ENCODE measurements at places on chromosomes 16 and 17.

- DNase-seq, result no peak
Observed at GRCh38 chr17:68532826-68533225, 20.6 kb downstream of the PRKAR1A start.

DNA sequence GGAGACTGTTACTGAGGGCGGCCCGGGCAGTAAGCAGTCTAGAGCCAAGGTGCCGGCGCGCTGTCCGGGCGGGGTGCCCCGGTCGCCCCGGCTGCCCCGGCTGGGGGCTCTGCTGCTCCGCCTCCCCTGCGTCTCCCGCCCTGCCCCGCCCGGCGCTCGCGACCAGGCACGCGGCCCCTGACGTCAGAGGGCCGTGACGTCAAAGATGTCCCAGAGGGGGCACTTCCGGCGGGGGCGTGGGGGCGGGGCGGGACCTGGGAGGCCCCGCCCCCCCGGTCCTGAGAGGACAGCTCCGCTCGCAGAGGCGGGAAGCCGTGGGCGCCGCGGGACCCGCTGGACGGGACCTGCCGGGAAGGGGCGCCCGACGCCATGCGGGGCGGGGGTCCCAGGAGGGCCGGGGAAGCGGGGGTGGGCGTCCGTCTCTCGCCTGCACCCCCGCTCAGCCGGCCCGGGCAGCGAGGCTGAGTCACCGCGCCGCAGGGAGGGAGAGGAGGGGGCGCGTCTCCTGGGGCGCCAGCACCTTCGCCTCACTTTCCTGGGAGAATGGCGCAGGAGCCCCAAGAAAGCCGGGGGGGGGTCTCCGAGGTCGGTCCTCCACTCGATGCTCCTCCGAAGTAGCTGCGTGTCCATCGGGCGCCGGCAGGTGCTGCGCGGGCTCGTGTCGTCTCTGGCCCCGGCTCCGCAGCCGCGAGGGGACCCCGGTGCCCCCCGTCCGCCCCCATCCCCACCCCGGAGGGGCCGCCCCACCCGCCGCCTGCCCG is 4.4 kb upstream of the HIC1 start:
- DNase-seq, result peak; percentile 78

- DNase-seq, result no peak
Observed at GRCh38 chr16:57430955-57431354, 16.2 kb downstream of the CIAPIN1 start.

GRCh38 chr16:1488619-1489018 is at the start of gene PTX4:
Gene PTX4, minus strand, starts transcription at chr16:1488944. Its CDS starts 35 bp downstream, at chr16:1488909.
- no peak for DNase-seq

DNA sequence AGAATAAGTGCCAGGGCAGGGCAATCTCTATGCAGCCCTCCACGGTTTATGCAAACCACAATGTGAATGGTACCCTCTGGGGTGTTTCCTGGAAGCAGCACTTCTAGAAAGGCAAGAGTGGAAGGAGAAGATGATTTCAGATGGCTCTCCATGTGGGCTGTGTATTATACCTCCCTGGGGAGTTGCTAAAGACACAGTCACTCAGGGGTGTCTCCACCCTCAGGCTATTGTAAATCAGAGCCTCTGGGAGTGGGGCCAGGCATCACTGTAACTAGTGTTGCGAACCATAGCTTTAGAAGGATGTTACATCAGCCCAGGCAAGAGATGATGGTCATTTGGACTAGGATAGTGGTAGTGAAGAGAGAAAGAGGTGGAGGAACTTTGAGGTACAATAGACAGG is 83.3 kb upstream of the ZKSCAN2 start:
- no peak for DNase-seq

DNA sequence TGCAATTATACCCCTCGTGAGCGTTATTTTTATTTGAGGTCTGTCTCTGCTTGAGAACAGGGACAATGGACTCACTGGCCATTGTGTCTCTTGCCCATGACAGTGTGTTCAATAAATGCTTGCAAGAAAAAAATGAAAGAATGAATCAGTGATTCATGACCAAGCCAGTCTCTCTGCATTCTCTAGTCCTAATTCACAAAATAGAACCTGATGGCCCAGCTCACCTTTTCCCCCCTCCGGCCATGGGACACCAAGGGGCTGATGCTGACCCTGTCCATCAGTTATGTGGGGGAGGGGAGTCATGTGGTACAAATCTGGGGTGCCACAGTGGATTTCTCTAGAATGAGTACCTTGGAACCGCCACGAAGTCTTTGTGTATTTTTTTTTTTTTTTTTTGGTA is 38.2 kb downstream of the CCDC42 start:
- no peak for DNase-seq

- DNase-seq, result no peak
Observed at GRCh38 chr17:71440513-71440912, 680.3 kb upstream of the SOX9 start.

DNA sequence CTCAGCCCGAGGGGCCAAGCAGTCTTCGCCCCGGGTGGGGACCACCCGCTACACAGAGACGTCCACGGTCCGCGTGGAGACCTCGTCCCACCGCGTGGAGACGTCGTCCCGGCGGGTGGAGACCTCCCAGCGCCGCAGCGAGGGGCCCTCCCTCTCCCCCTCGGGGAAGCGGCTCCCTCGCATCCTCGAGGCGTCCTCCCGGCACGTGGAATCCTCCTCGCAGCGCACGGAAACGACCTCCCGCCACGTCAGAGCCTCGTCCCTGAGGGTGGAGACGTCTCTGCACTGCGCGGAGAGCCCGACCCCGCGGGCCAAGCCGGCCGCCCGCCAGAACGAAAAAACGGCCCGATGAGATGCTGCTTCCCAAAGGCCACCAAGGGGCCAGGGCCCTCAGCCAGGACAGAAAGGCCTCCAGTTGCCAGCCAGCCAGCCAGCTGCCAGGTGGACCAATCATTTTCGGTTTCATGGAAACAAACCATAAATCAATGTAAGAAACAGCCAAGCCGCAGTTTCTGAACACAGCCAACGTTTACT is 424 bp downstream of the C17orf100 start:
- peak; percentile 28 for DNase-seq

DNA sequence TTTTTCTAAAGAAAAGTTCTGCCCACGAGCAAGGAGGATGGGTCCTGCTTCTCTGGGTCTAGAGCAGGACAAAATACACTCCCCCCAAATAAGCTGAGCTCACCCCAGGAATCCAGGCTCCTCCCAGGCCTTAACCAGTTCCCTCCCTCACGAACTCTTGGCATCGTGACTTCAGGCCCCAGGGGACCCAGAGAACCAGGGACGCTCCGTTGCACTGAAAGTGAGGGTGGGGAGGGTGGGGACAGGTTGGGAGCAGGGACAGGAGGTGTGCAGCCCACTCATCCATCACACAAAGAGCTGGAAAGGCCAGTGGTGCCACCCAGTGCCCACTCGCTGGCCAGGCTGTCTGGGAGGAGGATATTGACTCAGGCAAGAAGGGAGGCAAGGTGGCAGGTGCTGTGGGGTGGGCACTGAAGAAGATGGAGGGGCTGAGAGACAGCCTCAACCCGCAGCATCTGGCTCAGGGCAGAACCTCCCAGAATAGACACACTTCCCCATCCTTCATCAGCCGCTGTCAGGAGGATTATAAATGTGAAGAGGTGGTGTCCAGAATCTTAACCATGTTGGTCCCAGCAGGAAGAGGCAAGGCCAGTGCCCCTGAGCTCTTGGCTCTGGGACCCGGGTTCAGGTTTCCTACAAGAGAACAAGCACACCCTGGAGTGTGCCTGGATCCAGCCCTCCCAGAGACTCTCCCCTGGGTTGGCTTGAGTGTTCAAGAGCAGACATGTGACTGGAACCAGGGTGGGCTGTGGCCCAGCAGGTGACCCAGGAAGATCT is 67.9 kb upstream of the RPL38 start:
- DNase-seq, result no peak

DNA sequence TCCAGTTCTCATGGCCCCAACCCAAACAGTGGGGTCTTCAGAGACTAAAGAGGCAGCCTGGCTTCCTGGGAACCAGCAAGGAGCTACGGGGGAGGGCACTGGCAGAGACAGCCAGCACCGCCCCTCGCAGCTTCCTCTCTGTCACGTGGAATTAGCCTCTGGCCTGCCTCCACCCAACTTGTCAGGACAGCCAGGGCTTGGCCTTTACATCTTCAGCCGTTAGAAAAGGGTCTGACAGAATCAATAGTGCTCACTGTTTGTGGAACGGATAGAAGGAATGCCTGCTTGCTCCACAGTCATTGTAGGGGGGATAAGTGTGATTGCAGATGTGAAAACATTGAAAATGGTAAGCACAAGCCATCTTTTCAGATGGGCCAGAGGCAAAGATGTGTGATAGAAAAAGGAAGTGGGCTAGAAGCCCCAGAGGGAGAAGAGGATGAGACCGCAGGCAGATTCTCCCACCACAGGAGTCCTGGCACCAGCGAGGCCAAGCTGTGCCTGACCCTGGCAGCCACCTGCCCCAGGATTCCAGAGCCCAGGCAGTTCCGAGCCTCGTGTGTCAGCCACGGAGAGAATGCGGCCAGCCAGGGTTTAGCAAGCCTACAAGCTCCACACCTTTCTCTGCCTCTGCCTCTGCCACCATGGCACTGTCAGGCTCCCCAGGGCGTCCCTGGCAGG is 18.6 kb downstream of the GRIN2C start:
- DNase-seq, result no peak

GRCh38 chr17:34799751-34800150 is 161.5 kb downstream of the CCT6B start:
- DNase-seq, result no peak

DNA sequence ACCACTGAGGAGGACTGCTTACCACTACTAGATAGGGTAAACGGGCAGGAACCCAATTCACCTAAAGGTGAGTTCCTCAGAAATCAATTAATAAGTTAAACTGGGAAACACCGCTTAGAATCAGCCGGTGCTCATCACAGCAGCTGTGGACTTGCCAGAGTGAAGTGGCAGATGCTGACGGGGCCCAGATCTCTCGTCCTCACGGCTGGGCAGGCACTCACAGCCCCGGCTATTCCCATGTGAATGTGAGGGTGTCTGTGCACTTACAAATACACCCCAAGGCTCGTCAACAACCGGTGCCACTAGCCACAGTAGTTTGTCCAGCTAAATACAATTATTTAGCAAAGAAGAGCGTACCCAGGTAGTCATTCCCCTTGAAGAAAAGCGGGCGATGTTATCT is 29.7 kb downstream of the MBTPS1 start:
- no peak for DNase-seq

GRCh38 chr16:82181461-82182185 is 11.6 kb upstream of the MPHOSPH6 start:
- DNase-seq, result no peak

GRCh38 chr17:530851-531250 is 178.2 kb upstream of the RPH3AL start:
- no peak for DNase-seq

DNA sequence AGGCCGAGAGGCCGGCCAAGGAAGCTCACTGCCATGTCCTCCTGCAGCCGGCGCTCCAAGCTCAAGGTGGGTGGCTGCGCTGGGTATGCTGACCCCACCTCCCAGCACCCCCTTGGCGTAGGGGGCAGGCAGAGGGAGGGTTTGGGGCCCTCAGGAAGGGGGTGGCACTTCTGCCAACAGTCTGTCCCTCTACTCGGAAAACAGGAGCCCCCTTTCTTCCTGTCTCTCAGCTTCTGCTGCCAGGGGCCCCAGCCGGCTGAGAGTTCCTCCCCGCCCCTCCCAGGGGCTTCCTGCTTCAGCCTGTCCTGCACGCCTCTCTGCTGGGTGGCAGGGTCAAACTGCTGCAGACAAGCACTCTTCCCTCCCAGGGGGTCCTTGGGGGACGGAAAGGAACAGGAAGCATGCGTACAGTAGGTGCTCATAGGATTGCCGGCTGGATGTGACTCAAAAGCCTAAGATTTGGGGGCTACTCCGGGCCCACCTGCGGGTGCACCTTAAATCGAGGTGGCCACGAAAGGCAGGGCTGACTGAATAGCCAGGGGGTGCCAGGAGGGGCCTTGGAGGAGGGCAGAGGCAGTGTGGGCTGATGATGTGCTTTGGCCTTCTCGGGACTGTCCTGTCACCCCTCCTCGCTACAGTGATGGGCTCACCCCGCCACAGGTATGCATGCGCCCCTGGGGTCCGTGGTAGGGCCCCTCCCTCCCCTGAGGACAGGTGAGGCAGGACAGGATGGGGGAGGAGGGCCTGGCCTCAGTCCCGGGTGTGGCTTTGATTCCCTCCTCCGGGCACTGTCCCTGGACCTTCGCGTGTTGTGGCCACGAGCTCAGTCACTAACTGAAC is 4.0 kb downstream of the CBX2 start:
- DNase-seq, result no peak

DNA sequence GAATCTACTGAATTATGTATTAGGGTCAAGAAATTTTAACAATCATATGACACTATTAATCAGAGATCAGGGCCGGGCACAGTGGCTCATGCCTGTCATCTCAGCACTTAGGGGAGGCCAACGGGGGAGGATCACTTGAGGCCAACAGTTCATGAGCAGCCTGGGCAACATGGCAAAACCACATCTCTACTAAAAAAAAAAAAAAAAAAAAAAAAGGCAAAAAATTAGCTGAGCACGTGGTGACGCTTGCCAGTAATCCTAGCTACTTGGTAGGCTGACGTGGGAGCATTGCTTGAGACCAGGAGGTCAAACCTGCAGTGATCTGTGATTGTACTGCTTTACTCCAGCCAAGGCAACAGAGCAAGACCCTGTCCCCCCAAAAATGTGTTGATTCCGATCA is 52.5 kb upstream of the CLEC3A start:
- no peak for DNase-seq

GRCh38 chr17:55334285-55334684 is 69.5 kb downstream of the HLF start:
- no peak for DNase-seq

- DNase-seq, result no peak
Observed at GRCh38 chr16:8005096-8005860, 585.0 kb downstream of the TMEM114 start.

GRCh38 chr17:3385869-3386816 is at the start of gene OR3A2:
Gene OR3A2, minus strand, starts transcription at chr17:3386308.
- DNase-seq, result no peak

GRCh38 chr16:72673118-72673517 is 374.8 kb downstream of the ZFHX3 start:
- no peak for DNase-seq

DNA sequence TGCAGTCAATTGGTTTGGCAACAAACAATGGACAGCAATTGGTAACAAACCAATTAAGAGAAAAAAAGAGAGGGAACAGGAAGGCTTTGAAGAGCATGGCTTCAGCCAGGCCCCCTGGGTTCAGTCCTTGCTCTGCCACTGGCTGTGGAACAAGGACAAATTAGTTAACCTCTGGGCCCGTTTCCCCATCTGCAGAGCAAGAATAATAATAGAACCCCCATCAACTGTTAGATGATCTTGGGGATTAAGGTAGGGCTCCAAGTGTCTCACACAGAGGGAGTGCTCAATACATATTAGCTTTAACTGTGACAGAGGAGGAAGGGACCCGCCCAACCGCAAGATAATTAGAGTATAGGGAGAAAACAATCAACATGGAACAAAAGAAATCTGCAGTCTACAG is 55.2 kb downstream of the PECAM1 start:
- no peak for DNase-seq

Data from T-helper 1 cell (primary cell).